ENCODE measurements at places on chromosomes 1 and 21. TPM values are rescaled to one million over a fixed set of nuclear protein-coding genes. Genes with fewer than 3 reads are reported as not detected.

The S100A3 gene
- 1.1 TPM for total RNA-seq

The RPTN gene
- total RNA-seq: not detected

DNA sequence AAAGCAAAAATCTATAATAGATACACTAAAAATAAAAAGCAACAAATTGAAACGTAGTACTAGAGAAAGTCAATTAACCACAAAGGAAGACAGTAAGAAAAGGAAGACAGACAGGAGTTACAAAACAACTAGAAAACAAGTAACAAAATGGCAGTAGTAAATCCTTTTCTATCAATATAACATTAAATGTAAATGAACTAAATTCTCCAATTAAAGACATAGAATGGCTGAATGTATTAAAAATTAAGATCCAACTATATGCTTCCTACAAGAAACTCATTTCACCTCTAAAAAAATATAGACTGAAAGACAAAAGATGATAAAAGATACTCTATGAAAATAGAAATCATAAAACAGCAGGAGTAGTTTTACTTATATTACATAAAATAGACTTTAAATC is 79.1 kb downstream of the CTH start:
- DNase-seq: no peak

- DNase-seq: no peak
These were observed 201.6 kb upstream of the PLXNA2 start for GRCh38 chr1:208445758-208446203.

The NBPF14 gene
- 22.0 TPM for total RNA-seq

GRCh38 chr1:165827268-165828102 is at the start of gene UCK2:
Gene UCK2, plus strand, starts transcription at chr1:165827614. Its CDS starts 220 bp downstream, at chr1:165827834.
- peak; percentile 37 for DNase-seq

The RIMS3 gene
- total RNA-seq: 2.1 TPM

GRCh38 chr21:44804762-44805161 is 3.1 kb upstream of the UBE2G2 start:
- no peak for DNase-seq

- no peak for DNase-seq
These were observed 200.6 kb upstream of the HMCN1 start for GRCh38 chr1:185533596-185533995.

GRCh38 chr1:208369045-208369444 is 124.9 kb upstream of the PLXNA2 start:
- no peak for DNase-seq

DNA sequence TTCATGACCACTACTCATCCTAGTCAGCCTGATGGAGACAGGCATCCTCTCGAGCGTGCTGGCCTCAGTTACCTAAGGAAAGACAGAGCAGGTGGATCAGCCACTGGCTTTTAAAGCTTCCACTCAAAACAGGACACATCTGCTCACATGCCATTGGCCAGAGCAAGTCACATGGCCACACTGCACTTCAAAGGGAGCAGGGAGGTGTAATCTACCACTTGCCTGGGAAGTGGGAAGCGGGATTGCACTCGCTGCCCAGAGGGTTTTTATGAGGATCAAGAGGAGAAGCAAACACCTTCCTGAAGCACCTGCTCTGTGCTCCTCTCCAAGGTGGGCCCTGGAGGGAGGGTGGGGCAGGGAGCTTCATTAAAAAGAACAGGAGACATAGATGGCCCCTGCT is 108.0 kb downstream of the TAS1R2 start:
- no peak for DNase-seq

The DDAH1 gene
- 22.4 TPM for total RNA-seq

DNA sequence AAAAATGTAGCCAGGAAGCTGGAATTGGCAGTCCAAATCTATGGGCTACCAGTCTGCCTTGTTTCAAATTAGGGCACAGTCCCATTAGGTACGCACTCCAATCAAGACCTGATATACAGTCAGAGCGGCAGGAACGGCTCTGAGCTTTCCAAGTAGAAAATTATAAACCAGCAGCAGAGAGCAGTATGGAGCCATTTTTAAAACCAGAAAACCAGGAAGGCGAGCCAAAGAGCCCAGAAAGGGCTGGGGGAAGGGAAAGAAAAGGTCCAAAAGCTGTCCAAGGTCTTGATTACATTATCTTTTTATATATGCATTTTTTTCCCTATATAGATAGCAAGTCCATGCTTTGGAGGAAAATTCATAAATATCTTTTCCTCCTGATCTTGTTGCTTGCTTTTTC is 719.0 kb downstream of the RWDD3 start:
- DNase-seq: no peak

GRCh38 chr1:193113258-193113991 is 8.2 kb upstream of the GLRX2 start:
- DNase-seq: no peak

Measured in tibial nerve (tissue), 4 donors.